ENCODE measurements at places on chromosomes 16 and 17.
A peak's percentile ranks its signal among the peaks of the same experiment; 100 is the strongest.

DNA sequence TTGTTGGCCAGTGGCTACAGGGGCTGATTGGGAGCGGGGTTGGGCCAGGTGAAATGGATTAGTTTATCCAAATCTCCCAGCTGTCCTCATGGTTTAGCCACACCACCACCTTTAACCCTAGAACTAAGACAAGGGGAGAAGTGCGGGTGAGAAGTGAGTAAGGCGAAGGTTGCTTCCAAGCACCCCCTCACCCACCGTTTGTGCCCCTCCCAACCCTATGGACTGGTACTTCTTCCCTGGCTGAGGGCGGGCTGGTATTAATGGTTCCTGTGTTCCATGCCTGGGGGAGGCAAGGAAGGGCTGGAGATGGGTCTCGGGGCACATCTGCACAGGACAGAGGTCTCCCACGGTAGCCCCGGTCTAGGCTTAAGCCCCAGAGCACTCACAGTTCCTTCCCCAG lies 25.1 kb downstream of the NT5M start:
- no peak for DNase-seq

GRCh38 chr17:43791589-43791988 lies 11.4 kb downstream of the CFAP97D1 start:
- DNase-seq, result peak; percentile 41

DNA sequence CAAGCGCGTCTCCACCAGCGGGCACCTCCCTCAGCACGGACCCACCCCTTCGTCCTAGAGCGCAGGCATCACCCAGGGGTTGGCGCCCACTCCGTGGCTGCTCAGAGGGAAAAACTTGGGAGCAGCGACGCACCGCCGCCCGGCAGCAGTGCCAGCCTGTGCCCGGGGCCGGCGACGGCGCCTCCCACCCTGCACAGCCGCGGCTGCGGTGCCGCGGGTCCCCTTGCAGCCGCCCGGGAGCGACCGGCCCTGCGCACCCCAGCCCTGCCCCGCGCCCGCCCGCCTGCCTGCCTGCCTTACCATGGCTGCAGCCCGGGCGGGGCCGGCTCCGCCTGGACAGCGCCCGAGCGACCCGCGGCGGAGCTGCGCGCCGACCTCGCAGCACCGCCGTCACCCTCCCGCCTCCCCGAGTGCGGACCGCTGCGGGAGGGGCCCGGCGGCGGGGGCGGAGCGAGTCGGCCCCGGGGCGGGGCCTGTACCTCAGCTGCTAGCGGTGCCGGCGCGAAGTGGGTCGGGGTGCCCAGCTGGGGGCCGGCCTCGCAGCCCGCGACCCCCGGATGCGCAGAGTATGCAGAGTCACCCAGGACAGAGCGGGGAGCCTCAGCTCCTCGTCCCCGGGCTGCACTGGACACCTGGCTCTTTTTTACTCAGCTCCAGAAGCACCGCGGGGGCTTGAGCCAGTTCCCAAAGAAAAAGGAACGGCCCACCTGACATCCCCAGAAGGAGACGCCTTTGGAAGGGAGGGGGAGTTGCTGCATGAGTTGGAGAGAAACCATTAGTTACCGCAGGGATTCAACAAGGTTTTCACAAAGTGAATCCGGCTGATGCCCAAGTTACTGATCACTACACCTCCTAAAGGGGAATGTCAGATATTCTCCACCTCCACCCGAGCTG lies 17.5 kb upstream of the MTMR4 start:
- DNase-seq, result peak; percentile 33

- DNase-seq, result no peak
These were observed 4.5 kb upstream of the CLDN7 start for GRCh38 chr17:7266784-7267183.

GRCh38 chr17:57512258-57512657 lies 232.8 kb downstream of the CCDC182 start:
- DNase-seq, result no peak

DNA sequence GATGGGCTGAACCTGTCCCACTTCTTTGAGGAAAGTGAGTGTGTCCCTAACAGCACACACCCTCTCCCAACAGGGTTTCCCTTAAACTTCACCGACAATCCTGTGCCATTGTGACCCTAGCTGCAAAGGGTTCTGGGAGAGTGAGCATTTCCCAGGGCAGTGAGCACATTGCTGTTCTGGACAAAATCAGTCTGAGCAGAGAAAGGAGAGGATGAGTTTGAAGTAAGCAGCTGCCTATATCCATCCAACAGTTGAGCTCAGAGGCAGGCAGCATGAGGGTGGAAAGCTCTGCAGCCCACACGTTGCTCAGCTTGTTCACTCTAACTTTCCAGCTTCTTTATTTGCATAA lies 296.5 kb upstream of the MAF start:
- no peak for DNase-seq

GRCh38 chr16:89116341-89117226 lies 22.9 kb downstream of the ACSF3 start:
- no peak for DNase-seq

DNA sequence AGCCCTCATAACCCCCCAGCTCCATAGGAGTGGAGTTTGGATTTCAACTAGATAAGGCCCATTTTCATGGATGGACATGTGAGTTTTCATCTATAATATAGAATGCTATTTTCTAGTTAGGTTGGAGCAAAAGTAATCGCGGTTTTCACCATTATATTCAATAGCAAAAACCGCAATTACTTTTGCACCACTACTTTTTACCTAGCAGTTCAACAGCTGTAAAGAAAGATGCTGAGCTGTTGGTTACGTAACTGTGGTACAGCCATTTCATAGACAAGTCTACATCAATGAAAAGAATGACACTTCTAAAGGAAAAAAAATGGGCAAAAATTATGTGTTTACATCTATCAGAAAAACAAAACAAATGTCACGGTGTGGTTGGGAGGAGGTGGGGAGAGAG lies 507.7 kb downstream of the MAF start:
- DNase-seq, result no peak

DNA sequence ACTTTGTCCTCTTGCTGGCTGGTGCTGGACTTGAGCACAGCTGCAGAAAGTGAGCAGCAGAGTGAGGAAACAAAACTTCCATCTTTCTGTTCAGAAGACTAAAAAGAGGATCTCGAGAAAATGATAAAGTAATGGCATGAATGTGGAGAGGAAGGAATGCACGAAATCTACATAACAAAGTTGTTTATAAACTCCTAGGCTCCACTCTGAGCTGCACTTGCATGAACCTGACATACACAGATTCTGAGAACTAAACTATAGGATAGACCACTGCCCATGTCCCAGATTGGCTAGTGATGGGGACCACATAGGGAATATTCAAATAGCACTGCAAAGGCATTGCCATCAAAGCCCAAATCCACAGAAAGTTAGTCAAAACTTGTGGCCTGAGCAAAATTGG lies 121.1 kb upstream of the MON1B start:
- DNase-seq, result no peak

All from spinal cord (tissue), 10 donors.